Bronchial epithelial cell (primary cell): ENCODE measurements at places on chromosomes 5 and 9. TPM values are rescaled to one million over a fixed set of nuclear protein-coding genes. Genes with fewer than 3 reads are reported as not detected.

Gene C9orf40
- total RNA-seq, result 3.1 and 3.2 TPM in 2 replicates

Gene ANKRD31
- total RNA-seq, result 0.13 and 0.26 TPM in 2 replicates

Gene ATP10B
- 1.3 and 12.4 TPM in 2 replicates for total RNA-seq

Gene NEURL1B
- 4.7 and 6.4 TPM in 2 replicates for total RNA-seq

Gene AGXT2
- total RNA-seq, result not detected in 2 replicates

Gene PHPT1
- 57.9 and 124 TPM in 2 replicates for total RNA-seq

Gene SGCD
- total RNA-seq, result under 0.01 and 0.77 TPM in 2 replicates

Gene OR1J2
- not detected in 2 replicates for total RNA-seq

Gene SLC6A7
- not detected in 2 replicates for total RNA-seq

Gene IFNA2
- not detected in 2 replicates for total RNA-seq

Gene SLC9A3
- total RNA-seq, result 0.64 and 1.6 TPM in 2 replicates

Gene PRLR
- total RNA-seq, result not detected in 2 replicates

Gene ZSWIM6
- total RNA-seq, result 5.6 and 5.8 TPM in 2 replicates

Gene TLE4
- total RNA-seq, result 9.5 and 10.8 TPM in 2 replicates

DNA sequence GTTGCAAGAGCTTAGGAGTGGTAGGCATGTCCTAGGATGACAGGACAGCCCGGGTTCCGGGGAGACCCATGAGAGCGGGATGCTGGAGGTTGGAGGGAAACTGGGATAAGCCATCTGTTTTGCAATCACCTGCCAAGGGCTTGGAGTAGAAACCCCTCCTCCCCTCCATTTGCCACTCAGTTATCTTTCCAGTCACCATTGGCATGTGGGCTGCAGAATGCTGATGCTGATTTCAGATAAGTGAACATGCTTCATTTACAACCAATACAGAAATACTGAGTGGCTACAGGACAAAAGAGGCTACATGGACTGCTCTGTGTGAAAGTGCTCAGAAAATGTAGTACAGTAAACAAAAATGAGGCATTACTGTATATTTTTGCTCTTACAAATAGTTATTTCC lies 93.4 kb upstream of the KIF2A start:
- DNase-seq, result no peak

GRCh38 chr5:67042176-67043003 lies 154.2 kb downstream of the CD180 start:
- DNase-seq, result no peak

- peak; percentile 75 for DNase-seq
Observed at GRCh38 chr9:27247756-27248155, 49.2 kb downstream of the EQTN start.

GRCh38 chr5:155765715-155766114 lies 561.2 kb upstream of the SGCD start:
- no peak for DNase-seq

DNA sequence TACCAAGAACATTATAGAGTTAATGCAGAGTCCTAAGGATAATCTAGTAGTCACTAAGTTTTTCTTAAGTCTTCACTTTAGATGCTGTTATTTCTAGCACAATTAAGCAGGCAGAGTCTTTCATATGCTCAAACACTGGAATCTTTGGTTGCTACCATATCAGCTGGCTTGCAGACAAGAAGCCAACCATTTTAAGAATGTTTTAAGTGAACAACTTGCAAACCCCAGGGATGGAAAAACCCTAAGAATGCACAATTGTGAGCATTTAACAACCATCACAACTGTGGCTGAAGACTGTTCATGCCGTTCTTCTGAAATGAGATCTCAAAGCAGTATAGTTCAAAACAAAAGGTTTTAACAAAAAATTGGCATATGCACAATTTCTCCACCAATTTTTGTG lies 55.1 kb downstream of the CSNK1A1 start:
- DNase-seq, result no peak

GRCh38 chr9:113652355-113653152 lies 189.0 kb downstream of the RGS3 start:
- DNase-seq, result peak; percentile 51

GRCh38 chr9:2817999-2818803 lies 25.7 kb downstream of the PUM3 start:
- peak; percentile 45 for DNase-seq

GRCh38 chr5:159206368-159206767 lies 3.0 kb downstream of the RNF145 start:
- peak; percentile 43 for DNase-seq

DNA sequence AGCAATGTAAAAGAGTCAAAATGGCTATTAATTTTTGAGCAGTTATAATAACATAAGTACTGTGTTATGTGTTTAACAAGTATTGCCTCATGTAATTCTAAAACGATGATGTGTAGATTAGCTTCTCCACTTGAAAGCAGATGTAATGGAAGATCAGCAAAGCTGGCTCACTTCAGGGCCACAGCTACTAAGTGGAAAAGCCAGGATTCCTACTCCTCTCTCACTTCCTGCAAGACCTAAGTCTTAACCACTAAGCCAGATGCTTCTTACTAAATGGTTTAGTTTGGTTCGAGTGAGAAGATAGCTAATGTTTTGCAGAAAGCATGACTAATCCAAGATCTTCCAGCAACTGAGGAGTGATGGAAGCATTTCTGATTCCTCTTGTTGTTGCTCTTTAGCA lies 15.7 kb upstream of the TNC start:
- peak; percentile 18 for DNase-seq

DNA sequence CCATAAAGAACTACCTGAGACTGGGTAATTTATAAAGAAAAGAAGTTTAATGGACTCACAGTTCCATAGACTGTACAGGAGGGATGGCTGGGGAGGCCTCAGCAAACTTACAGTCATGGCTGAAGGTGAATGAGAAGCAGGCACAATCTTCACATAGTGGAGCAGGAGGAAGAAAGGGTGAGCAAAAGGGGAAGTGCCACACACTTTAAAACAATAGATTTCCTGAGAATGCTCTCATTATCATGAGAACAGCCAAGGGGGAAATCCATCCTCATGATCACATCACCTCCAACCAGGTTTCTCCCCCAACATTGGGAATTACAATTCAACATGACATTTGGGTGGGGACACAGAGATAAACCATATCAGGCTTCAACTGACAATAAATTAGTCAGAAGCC lies 664.9 kb downstream of the TAF11L14 start:
- no peak for DNase-seq

DNA sequence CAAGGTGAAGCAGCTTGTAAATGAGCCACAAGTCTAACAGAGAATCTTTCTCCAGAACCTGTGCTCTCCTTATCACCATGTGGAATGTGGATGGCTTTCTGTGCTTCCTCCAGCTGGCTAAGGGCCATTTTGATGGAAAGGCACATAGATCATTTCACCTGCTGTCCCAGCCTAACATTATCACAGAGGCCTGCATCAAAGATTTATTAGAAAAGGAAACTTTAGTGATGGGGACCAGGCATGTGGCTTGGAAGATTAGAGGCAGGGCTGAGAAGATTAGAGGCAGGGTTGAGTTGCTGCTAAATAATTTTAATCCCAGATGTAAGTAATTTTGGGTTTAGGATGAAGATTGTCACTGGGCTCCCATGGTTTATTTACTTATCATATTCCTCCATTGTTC lies 6.3 kb downstream of the SPEF2 start:
- no peak for DNase-seq

DNA sequence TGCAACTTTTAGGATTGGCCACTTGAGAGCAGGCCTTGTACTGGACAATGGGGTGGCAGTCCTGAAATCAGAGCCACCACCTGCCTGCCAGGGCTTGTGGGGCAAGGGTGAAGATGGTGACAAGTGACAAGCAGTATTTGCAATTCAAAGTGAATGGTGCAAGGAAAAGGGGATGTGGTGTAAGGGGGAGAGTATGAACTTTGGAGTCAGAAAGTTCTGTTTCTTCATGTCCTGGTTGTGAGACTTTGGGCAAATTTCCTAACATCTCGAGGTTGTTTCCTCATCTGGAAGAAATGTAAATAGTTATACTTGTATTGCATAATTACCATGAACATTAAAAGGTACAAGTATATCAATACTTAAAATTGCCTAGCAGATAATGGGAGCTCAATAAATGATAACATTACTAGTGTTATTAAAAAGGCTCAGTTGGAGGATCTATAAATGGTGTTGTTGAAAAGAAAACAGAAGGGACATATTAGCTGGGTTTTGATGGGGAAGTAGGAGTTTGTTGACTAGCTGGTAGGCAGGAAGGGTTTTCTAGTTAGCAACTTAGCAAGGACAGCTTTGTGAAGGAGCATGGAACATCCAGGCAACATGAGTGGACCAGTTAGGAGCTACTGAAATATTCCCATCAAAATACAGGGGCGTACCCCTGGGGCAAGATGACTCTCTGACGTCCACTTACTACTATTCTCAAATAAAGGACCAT lies 21.3 kb upstream of the MEGF9 start:
- DNase-seq, result peak; percentile 72

DNA sequence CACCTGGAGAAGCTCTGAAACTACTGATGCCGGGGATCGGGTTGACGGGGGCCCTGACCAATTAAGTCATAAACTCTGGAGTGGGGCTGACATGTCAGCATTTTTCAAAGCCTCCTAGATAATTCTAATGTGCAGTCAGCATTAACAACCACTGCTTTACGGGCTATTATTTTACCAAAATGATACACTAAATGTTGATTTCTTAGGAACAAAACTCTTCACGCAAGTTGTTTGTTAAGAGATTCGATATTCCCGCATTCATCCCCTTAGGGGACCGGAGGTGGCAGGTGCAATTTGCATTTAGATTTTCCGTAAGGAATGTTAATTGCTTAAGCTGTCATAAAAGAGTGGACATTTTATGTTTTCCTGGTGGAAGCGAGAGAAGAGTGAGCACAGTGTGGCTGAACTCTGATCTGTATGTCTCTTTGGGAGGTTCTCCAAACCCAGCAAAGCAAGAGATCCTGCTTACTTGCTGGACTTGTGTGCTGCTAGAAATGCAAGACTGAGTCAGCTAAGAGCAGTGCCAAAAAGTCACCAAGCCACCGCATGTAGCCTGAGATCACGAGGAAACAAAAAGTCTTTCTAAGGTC lies 77.6 kb downstream of the UGCG start:
- peak; percentile 76 for DNase-seq

DNA sequence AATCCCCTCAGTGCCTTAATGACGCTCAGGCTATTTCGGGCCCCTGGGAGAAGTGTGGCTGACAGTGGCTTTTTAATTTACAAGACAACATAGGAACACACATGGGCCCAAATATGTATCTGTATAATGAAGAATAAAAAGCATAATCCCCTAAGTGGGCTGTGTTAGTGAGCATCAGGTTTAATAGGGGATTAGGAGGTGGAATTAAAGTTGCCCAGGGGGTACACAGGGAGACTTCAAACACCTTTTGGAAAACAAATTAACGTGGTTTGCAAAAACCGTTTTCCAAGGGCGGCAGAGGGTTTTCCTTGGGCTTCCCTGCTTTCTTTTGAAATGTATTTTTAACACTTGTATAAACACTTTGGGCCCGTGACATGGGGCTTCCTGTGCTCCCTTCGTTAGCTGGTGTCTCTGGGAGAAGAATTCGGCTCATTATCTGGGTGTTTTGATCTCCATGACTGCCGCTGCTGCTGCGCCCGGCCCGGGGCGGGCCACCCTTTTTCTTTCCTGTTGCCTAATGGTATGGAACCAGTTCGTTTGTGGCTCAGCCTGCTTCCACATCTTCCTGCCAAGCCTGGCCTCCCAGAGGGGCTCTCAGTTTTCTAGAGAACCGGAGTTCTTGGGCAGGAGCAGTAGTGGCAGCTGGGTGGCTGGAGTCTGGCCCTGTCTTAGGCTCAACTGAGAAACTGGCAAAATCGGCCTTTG lies 173.0 kb downstream of the MACROH2A1 start:
- no peak for DNase-seq

GRCh38 chr9:69078581-69078980 lies 43.0 kb downstream of the FXN start:
- DNase-seq, result no peak

- DNase-seq, result no peak
Observed at GRCh38 chr5:178215280-178216002, 11.1 kb downstream of the HNRNPAB start.

DNA sequence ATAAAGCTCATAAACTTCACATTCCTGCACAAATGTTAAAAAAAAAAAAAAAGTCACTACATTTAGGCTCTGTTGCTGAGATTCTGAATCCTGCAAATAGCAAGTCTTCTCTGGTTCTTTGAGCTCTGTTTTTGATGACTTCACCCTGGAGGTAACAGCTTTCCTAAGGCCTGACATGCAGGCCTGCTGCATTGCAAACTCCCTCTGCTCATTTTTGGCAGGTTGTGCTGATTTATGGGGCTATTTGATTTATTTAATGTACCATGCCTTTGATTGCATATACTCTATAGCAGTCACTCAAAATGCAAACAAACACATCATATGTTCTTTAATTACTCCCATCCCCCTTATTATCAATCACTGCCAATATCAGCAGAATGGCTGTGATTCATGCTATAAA lies 416.1 kb upstream of the IZUMO3 start:
- no peak for DNase-seq

DNA sequence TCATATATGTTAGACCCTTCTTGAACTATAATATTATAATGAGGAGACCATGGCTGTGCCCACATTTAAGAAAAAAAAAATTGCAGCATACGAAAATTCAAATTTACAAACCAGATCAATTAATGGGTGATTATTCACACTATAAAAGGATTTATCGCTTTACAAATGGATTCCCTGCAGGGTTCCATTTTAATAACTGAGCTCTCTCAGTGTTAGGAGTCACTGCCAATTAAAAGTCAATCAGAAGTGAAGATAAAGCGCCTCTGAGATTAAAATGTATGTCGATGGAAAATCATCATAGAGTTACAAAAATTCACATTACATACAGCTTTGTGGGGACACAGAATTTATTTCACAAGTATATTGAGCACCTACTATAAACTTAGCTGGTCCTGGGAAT lies 66.6 kb upstream of the SMARCA2 start:
- no peak for DNase-seq

DNA sequence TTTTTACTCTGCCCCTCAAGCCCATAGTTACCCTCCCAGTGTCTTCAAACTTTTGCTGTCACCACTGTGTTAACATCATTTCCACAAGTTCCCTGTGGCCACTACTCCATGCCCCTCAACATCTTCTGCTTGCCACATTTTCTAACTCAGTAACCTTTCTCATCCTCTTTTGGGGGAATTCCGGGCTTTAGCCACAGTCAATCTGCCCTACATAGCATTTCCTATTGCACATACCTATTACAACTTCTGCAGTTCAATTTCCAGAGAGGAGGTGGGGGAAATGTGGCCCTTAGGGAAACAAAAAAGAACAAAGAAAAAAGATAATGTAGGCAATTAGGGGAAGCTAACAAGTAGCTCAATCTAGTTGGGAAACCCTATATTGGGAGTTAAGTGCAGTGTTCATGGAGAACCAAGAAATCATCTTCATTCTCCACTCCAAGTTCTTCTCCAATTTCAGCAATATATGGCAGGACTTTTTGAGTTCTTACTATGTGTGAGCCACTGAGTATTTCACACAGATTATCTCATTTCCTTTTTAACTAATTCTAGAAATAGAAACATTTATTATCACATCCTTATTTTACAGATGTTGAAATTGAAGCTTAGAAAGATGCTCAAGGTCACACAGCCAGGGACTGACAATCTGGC lies 40.2 kb upstream of the LPAR1 start:
- DNase-seq, result no peak

DNA sequence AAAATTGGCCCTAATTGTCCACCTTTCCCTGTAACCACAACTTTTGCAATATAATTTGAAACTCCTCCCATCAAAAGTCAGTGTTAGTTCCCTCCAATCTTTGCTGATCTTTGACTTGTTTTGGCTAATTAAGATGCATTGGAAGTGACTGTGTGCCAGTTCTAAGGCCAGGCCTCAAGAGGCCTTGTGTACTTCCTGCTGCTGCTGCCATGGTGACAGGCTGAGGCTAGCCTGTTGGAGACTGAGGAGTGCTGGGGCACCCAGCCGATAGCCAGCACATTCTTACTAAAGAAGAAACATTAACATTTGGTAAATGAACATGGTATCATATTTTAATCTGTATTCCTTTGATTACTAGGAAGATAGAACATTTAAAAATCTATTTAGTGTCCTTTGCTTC lies 86.5 kb downstream of the SREK1 start:
- peak; percentile 30 for DNase-seq

GRCh38 chr5:137392261-137392660 lies 106.9 kb downstream of the SPOCK1 start:
- no peak for DNase-seq
